Mesendoderm (in vitro differentiated cells): ENCODE measurements at places on chromosomes 5 and 9.

- DNase-seq = peak; percentile 77
These were observed 4.8 kb upstream of the DPM2 start for GRCh38 chr9:127942216-127943010.

DNA sequence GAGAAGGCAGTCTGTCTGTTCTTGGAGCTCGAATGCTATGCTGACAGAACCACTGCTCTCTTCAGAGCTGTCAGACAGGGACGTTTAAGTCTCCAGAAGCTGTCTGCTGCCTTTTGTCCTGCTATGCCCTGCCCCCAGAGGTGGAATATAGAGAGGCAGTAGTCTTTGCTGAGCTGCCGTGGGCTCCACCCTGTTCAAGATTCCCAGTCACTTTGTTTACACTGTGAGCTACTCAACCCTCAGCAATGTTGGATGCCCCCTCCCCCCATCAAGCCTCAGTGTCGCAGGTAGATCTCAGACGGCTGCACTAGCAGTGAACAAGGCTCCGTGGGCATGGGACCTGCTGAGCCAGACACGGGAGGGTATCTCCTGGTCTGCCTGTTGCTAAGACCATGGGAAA, 344.2 kb downstream of the TMEM161B start:
- DNase-seq = peak; percentile 74

- DNase-seq = no peak
These were observed 188.9 kb downstream of the ARHGAP26 start for GRCh38 chr5:142958944-142959682.

- DNase-seq = no peak
These were observed 54.3 kb downstream of the ADGRV1 start for GRCh38 chr5:90612919-90613318.

DNA sequence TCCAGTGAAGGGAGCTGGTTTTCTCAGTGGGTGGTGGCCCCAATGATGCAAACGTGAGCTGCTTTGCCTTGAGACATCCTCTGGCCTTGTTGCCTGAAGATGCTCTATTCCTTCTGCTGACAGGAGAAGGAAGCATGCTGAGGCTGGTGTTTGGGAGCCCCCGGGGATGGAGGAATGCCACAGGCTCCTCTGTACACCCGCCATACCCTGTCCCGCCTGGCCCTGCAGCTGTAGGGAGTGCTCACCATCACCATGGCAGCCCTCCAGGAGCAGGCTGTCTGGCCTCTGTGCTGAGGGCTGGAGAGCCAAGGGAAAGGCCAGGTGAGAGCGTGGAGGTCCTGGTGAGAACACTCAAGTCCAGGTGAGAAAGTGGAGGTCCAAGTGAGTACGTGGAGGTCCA, 134.4 kb downstream of the MRPL36 start:
- no peak for DNase-seq

DNA sequence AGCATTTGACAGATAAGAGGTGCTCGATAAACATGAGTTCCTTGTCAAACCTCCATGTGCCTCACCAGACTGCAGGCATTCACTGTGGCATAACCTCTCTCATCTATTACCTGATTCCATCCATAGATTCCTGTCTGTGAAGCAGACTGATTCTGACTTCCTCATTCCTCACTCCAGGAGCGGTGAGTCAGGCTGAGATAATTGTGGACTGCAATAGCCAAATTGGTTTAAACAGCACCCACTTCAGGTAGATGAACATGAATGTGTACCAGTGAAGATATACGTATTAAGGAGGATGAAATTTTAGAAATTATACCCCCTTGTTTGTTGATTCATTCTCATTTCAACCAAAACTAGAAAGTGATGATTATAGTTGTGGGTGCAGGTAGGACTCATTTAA, 391.2 kb downstream of the HINT1 start:
- DNase-seq = peak; percentile 82

DNA sequence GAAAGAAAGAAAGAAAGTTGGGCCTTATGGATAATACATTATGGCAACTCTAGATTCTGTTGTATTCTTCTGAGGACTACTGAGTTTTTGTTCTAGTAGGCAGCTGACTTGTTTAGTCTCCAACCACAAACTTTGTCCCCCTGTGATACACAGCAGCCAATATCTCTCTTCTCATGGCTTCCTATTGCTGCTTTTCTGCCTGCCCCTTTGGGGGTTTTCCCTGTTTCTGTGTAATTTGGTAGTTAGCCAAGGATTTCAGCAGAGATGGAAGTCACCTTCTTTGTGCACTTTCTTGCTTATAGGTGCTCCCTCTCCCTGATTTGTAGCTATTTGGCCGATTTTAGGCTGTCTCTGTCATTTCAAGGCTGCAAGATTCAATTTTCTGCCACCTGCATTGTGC, 109.6 kb downstream of the FGF1 start:
- no peak for DNase-seq

DNA sequence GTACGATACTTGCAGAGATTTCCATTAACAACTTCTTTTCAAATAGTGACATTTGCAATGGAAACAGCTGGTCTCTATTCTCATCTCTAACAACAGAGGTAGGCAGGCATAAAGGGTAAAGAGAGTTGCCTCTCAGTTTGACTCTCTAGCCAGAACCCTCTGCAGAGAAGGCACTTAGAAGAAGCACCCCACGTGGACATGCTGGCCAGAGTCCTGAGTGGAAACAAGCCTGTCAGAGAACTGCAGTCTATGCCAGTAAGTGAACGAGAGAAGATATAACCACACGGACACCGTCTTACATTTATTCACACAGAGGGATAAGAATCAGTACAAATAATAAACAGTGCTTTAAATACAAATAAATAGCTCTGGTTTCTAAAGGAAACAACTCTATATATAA, 11.0 kb upstream of the LHX6 start:
- DNase-seq = no peak

- no peak for DNase-seq
These were observed 113.3 kb downstream of the CRB2 start for GRCh38 chr9:123469282-123469681.

DNA sequence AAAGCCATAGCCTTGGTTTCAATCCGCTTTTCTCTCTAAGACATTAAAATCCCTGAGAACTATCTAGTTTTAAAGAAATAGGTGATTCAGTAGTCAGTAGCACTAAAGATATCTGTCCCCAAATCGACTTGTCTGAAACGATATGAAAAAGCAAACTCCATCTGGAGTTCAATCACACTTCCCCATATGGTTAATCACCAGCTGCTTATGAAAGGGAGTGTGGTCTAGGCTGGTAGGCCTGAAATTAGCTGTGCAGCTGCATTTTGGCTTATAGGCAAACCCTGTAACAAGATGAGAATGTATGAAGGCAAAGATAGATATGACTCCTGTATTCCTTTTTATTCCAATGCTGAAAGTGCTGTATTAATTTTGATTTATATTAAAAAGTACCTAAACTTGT, 65.9 kb downstream of the DMRTA1 start:
- no peak for DNase-seq

GRCh38 chr9:34986540-34987047, 3.0 kb upstream of the DNAJB5 start:
- DNase-seq = peak; percentile 88

DNA sequence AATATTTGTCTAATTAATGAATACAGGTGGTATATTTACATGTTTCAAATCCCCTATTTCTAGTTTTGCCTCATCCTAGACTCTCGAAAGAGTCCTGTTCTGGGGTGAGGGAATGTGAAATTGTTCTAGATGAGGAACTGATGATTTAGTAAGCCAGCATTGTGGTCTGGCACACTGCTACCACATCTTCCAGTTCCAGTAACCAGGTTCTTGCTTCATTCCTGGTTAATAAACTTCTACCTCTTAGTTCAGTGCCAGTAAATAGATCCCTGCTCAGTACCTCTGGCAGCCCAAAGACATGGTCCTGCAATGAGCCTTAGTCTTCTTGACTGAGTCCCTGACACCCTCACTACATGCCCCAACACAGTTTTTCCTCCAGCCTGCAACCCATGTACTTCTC, 207.7 kb downstream of the SREK1 start:
- no peak for DNase-seq

DNA sequence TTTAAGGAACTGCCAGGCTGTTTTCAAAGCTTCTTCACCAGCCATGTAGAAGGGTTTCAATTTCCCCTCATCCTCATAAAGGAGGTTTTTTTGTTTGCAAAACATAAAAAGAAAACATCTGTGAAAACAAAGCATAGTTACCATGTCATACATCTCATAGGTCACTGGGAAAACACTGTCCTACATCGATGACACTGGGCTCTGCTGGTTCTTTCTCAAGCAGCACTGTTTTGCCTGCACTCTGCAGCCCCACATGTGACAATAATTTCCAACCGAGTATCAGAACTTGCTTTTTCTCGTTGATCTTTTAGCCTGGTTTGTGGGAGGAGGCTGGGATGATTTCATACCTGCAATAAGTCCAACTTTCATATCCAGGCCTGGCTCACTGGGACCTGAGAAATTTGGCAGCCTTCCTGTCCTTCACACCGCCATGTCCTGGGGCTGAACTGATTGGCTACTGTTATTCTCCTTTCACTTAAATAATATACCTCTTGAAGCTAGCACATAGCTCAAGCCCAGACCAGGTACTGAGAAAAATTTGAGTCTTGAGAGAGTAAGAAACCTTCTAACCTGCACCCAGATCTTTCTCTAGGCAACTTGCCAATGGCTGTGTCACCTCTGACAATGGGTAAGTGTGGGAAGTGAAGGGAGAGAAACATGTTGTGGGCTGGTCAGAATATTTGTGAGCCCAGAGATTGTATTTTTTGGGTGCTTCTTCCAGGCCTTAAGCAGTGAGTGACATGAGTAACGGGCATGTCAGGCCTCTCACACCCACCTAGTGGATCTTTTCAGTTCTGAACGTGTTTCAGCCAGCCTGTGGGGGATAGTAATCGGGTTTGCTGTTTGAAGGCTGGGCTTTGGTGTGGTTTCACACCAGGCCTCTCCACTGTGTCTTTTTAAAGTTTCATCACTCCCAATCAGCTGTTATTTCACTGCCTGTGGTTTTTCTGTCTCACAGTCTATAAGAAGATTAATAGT, 502.8 kb downstream of the NTRK2 start:
- DNase-seq = peak; percentile 13

DNA sequence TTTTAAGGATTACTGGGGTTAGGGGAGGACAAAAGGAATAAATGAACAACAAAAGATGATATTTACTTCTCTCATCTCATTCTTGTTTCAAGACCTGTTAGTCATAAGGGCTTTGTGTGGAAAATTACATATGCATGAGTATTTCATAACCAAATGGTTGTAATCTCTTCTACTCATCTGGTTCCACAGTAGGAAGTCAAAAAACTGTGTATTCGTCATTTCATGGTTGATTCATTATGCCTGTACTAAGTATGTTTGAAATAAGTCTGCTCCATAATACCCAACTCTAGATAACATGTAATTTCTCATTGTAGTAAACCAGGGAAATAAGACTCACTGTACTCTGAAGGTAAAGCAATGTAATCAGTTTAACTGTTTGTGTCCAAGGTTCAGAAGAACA, 212.9 kb downstream of the ARRDC3 start:
- no peak for DNase-seq

DNA sequence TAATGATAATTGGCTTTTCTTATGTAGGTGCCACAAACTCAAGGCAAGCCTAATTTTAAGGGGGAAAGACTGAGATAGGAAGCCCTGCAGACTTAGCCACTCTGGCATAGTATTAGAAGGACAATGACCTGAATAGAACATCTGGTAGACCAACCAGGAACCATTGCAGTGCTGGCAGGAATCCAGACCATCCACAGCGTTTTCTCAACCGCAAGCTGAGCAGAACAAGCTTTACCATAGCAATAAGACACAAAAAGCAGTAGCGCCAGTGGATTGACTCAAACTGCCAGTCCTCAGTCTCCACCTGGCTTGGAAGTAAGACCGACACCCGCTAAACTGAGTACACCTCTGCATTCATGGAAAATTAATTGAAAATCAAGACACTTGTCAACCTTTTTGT, 141.3 kb upstream of the LPAR1 start:
- DNase-seq = no peak

DNA sequence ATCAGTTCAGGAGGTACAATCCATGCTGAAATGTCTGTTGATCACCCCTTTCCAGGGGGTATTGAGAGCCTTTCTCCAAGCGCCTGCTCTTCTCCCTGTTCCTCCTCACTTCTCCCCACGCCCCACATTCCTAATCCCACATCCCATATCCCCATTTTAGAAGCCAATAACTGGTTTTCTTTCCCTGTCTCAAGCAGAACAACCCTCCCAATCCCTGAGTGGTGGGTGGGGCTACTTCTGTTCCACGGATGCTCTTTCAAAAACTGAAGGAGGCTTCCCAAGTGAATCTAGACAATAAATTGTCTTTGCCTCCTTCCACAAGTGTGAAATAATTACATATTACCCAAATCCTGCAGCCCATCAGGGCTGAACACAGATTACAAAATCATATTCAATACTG, 77.0 kb upstream of the SEMA6A start:
- no peak for DNase-seq

- DNase-seq = peak; percentile 17
These were observed 837 bp downstream of the PCDHB2 start for GRCh38 chr5:141095263-141095641.

DNA sequence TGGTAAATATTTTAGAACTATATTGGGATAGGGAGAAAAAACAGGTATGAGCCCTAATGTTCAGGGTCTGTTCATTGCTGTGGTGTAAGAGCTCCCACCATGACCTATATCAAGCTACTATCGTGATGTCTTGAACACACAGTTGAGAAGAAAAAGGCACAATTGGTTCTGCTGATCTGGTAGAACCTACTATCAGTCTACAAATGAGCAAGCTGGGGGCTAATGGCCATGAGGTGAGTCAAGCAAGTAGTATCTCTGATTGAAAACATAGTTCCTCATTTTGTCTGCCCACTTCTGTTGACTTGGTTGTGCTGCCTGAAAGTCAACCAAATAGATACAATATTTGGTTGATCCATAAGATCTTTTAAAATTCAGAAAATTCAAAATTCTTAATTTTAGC, 1026.3 kb downstream of the CDH12 start:
- DNase-seq = no peak

- peak; percentile 71 for DNase-seq
These were observed 428 bp downstream of the EFNA5 start for GRCh38 chr5:107670087-107670931.

- DNase-seq = no peak
These were observed 337.2 kb upstream of the CDH6 start for GRCh38 chr5:30856242-30856641.

GRCh38 chr9:111064160-111064837, 26.0 kb upstream of the LPAR1 start:
- DNase-seq = no peak

DNA sequence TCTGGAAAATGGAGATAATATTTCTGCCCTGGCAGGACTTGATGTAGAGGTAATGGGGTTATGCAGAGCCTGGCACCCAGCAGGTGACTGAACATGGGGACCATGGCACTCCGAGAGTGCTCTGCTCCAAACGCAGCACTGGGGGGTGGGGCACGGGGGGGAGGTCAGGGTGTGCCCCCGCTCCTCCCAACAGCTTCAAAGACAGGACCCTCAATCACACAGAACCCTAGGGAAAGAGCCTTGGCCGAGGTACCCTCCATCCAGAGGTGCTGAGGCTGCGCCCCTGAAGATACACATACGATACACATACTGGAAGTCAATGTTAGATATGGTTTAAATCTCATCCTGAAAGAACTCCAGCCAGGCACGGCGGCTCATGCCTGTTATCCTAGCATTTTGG, 26.6 kb upstream of the CEP72 start:
- DNase-seq = no peak
